ENCODE measurements at places on chromosomes 2 and 18.

- DNase-seq = no peak
Observed at GRCh38 chr18:72726201-72726600, 141.6 kb downstream of the NETO1 start.

DNA sequence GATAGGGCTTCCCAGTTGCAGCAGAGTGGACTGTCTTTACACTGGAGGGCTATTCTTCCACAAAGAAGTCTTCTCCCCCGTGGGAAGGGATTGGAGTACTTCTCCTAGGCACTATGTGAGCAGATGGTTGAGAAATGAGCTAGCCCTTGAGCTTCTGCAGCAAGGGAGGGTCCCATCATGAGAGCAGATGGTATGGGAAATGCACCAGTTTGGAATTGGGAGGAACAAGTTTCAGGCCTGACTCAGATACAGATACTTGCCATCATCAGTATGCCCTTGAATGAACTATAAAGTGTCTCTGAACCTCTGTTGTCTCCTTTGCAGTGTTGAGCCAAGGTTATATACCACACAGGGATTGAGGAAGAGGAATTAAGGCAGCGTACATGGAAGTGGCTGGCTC is 757.4 kb downstream of the RNF144A start:
- no peak for DNase-seq

DNA sequence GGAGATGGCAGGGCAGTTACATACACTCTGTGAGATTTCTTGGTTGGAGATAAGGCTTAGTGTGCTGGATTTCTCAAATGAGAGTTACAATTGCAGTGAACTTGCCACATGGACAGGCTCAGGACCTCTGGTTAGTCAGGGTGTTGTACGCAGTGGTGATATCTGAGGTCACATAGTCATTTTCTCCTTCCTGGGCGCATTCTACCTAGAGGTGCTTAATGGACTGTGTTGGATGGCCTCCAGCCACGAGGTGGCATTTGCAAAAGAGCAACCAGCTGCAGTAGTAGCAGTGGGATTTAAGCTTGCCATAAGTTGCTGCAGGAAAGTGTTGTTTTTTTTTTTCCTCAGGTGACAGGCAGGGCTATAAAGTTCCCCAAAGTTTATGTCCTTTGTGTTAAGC is 173.8 kb upstream of the TMEM200C start:
- DNase-seq = no peak

- DNase-seq = no peak
Observed at GRCh38 chr18:11052800-11053199, 96.6 kb downstream of the PIEZO2 start.

DNA sequence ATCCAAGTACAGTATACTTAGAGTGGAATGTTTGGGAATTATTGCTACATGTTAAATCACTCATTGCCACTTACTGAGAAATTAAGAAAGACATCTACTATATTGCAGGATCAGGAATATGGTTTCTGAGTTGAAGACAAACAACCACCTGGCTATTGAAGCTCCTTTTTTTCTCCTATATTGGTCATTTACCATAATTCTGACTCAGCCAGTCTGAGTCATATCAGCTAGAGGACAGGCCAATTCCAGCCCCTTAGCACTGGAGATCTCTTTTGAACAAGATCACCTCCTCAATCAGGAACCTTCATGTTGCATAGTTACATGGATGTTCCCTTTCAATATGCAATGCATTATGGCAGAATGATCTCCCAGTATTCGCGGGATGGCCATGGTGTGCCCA is 42.7 kb upstream of the CDH19 start:
- DNase-seq = no peak

All from Jurkat, Clone E6-1 (cell line).